Activated CD4-positive, alpha-beta T cell treated with anti-CD3 and anti-CD28 coated beads, Interleukin-2, amount 50 U/mL, for 16 hours (primary cell): ENCODE measurements at places on chromosomes 3 and 15.

DNA sequence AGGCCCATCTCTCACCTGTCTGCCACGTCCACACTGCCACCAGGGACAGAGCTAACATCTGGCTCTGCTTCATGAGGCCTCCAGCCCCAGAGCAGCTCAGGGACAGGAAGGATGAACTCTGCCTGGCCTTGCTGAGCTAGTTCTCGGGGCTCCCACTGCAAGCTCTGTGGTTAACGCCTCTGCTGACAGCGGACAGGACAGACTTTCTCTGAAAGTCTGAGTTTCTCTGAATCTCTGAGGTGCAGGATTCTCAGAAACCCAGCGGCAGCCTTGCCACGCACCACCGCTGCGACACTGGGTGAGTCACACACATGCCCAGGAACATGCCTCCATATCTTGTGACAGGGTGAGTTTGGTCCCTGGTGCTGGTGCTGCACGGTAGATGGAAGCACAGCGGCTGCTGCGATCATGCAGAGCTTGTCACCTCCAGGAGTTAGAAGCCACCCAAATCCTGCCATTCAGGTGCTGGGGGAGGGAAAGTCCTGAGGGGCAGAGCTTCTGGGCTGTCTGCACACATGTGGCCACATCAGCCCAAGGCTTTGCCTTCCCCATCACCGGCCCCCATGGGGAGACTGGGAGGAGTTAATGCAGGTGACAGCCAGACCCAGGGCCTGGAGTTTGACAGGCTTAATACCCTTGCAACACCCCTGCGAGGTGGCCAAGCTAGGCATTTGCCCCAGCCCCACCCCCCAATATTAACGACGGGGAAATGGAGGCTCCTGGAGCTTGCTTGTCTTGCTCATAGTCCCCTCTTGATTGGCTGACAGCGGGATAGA, 267.0 kb downstream of the PLCL2 start:
- peak; percentile 96 for DNase-seq

DNA sequence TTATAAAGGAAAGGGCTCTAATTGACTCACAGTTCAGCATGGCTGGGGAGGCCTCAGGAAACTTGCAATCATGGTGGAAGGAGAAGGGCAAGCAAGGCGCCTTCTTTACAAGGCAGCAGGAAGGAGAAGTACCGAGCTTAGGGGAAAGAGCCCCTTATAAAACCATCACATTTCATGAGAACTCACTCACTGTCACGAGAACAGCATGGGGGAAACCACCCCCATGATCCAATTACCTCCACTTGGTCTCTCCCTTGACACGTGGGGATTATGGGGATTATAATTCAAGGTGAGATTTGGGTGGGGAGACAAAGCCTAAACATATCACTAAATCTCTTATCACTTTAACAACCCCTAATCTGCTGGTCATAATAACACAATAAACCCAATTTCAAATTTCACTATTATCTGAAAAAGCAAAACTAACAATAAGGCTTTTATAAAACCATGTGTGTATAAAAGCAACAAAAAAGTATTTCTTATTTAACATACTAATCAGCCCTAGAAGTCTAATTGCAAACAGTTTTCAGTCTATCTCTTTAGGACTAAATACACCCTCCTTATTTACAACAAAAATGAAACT, 43.2 kb downstream of the SCAPER start:
- no peak for DNase-seq

DNA sequence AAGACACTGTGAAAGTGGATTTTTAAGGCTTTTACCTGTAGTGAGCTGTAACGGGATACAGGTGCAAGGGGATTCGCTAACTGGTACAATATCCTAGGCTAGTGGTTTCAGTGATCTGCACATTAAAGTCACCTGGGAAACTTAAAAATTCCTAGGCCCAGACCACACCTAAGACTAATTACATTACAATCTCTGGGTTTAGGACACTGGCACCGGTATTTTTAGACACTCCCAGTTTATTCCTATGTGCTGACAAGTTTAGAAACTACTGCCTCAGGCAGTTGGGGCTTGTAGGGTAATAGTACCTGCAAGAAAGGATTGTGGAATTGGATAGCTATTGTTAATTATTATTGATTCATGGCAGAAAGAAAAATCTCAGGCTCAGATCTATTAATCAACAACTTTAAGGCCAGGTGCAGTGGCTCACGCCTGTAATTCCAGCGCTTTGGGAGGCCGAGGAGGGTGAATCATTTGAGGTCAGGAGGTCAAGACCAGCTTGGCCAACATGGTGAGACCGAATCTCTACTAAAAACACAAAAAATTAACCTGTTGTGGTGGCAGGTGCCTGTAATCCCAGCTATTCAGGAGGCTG, 50.4 kb upstream of the CASR start:
- no peak for DNase-seq

GRCh38 chr3:197512691-197513571, 42.8 kb downstream of the BDH1 start:
- no peak for DNase-seq

- no peak for DNase-seq
Measured at GRCh38 chr15:95910643-95911212, 419.8 kb upstream of the NR2F2 start.

GRCh38 chr3:42080453-42080872, 10.7 kb upstream of the TRAK1 start:
- DNase-seq: peak; percentile 62

GRCh38 chr3:14480207-14481017, 59.7 kb downstream of the GRIP2 start:
- DNase-seq: no peak

DNA sequence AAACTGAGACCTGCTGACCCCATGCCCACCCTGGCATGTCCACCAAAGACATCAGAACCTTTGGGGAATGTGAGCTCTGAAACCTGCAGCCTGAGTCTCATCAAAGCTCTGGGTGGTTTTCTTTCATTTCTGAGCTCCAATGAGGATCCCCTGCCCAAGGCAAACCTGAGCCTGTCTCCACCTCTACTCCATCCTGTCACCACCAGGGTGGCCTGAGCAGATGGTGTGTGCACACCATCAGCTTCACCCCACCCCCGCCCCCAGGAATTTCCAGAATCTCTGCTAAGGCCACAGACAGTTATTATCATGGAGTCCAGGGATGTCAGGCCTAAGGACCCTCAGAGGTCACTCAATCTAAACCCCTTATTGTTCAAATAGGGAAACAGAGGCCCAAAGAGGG, 1.3 kb downstream of the XIRP1 start:
- no peak for DNase-seq

DNA sequence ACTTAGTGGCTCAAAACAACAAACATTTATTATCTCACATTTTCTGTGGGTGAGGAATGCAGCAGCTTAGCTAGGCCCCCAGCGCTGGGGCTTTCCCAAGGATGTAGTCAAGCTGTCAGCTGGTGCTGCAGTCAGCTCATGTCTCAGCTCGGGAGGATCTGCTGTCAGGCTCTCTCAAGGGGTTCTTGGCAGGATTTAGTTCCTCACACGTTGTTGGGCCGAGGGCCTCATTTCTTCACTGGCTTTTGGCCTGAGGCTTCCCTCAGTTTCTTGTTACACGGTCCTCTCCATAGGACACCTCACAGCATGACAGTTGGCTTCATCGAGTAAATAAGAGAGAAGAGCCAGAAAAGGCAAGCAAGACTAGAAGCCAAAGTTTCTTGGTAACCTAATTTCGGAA, 13.7 kb upstream of the U2SURP start:
- DNase-seq: no peak

GRCh38 chr3:108664266-108664665, 74.7 kb downstream of the DZIP3 start:
- DNase-seq: no peak

GRCh38 chr3:185623939-185624665, 38.0 kb downstream of the SENP2 start:
- DNase-seq: no peak

- no peak for DNase-seq
Measured at GRCh38 chr3:14154276-14154675, 24.1 kb downstream of the XPC start.

GRCh38 chr3:16349986-16350596, 85.1 kb downstream of the OXNAD1 start:
- DNase-seq: no peak

- DNase-seq: no peak
Measured at GRCh38 chr3:4314688-4315087, 11.5 kb downstream of the SETMAR start.

DNA sequence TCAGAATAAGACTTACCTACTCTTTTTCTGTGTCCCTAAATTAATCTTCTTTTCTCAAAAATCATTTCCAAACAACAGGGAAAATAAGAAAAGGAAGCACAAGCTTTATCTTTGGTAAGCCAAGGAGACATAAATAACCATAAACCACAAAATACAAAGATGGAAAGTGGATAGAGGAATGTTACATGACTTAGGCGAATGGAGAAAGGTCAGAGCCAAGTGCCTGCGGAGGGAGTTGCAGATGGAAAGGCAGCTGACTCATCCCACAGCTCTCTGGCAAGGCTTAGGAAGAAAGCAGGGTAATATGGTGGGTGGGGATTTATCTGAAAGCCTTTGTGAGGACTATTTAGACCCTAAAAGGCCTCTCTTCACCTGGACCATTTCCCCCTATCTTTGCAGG, 72.8 kb downstream of the GALK2 start:
- DNase-seq: no peak

- peak; percentile 38 for DNase-seq
Measured at GRCh38 chr15:37891766-37892368, 42.6 kb upstream of the TMCO5A start.

GRCh38 chr3:15809313-15809712, 11.5 kb upstream of the ANKRD28 start:
- DNase-seq: no peak

DNA sequence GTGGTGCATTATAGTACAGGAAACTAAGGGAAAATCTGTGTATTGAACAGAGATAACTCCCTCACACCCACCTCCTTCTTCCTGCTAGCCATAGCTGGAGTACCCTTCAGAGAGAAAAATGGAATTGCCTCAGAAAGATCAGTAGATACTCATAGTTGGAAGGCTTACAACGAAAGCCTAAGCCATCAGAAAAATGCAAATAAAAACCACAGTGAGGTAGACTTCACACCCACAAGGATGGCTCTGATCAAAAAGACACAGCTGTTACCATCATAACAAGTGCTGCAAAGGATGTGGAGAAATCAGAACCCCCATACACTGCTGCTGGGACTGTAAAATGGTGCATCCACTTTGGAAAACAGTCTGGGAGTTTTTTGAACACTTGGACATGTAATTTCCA, 7.4 kb upstream of the DLG1 start:
- DNase-seq: peak; percentile 62

DNA sequence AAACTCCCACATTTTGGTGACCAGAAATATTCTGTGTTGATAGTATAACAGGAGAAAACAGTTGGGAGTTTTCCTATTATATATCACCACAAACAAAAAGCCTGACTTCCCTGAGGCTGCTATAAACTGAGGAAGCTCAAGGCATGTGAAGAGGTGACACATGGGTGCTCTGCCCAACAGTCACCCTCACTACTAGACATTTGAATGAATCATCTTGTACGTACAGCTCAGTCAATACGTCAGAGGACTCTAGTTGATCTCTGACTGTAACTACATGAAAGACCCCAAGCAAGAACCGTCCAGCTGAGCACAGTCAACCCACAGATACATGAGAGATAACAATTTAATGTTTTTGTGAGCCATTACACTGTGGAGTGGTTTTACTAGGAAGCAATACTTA, 338.3 kb upstream of the ATP11B start:
- DNase-seq: no peak

GRCh38 chr15:43794269-43795037, 2.3 kb downstream of the SERF2 start:
- no peak for DNase-seq

DNA sequence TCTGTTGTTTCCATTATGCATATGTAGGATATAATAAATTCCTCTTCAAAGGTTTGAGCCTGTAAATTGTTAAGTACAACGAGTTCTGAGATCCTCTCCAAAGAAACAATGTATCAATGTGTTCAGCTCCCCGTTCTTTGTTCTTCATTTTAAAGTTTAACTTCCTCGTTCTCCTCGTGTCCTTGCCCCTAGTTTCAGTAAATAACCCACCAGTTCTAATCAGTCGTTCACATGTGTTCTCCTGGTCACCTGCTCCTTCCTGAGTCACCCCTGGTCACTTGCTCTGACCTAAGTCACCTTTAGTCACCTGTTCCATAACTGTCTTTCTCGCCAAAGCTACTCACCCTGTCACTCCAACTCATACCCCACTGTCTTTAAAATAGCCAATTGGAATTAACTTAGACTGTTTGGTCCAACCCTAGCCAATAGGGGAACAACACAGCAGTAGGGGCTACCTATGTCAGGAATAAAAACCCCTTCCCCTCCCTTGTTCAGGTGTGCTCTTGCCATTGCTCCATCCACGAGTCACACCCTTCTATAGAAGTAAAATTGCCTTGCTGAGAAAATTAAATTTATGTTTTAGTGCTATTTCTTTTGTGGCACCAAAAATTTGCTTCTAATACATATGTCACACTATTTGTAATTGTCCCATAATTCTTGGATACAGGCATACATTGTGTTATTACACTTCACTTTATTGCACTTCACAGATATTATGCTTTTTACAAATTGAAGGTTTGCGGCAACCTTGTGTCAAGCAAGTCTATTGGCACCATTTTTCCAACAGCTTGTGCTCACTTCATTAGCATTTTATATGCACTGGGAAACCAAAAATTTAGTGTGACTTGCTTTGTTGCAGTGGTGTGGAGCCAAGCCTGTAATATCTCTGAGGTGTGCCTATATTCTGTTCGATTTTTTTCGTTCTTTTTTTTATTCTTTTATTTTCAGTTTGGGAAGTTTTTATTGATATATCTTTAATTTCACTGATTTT, 15.3 kb upstream of the MCF2L2 start:
- DNase-seq: no peak

GRCh38 chr3:133792171-133792763, 13.3 kb upstream of the SRPRB start:
- no peak for DNase-seq

- DNase-seq: no peak
Measured at GRCh38 chr15:33852570-33852969, 115.7 kb upstream of the CHRM5 start.

GRCh38 chr15:64209680-64210334, 47.0 kb upstream of the PPIB start:
- peak; percentile 52 for DNase-seq

GRCh38 chr15:77097921-77098320, 27.0 kb upstream of the TSPAN3 start:
- DNase-seq: no peak

GRCh38 chr15:59313641-59314332, 58.9 kb downstream of the MYO1E start:
- no peak for DNase-seq
